ENCODE measurements at places on chromosomes 1 and 21. TPM values are rescaled to one million over a fixed set of nuclear protein-coding genes. Genes with fewer than 3 reads are reported as not detected.

GRCh38 chr1:25575191-25575590, 31.8 kb downstream of the LDLRAP1 start:
- DNase-seq, result no peak

- no peak for DNase-seq
These were observed 65.5 kb upstream of the AK4 start for GRCh38 chr1:65082346-65083040.

GRCh38 chr1:78227705-78228635, 182.2 kb downstream of the GIPC2 start:
- DNase-seq, result no peak

Gene UBXN10
- total RNA-seq, result 2.3 TPM

DNA sequence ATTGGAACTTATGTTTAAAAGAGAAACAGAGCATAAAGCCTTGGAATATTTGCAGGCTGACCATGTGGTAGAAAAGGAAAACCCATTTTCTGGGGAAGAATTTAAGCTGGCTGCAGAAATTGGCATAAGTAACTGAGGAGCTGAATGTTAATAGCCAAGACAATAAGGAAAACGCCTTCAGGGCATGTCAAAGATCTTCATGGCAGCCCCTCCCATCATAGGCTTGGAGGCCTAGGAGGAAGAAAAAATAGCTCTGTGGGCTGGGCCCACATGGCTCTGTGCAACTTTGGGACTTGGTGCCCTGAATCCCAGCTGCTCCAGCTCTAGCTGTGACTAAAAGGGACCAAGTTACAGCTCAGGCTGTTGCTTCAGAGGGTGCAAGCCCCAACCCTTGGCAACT, 51.5 kb downstream of the CTH start:
- DNase-seq, result no peak

Gene RHBDL2
- total RNA-seq, result 0.17 TPM

DNA sequence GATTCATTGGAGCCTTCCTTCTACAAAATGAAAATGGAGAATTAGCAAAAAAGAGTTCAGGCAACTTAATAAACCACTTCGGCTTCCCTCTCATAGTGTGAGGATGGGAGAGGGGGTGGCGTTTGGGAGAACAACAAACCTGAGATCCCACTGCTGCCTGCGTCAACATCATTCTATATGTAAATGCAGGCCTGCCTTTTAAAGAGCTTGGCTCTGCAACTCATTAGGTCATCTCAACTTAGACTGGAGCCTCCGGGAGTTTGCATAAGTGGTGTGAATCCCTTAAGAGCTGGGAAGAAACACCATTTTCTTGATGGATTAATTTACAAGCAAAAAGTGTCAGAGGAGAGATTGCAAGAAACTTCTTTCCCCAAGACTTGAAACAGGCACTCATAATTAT, 127.6 kb upstream of the DAB1 start:
- no peak for DNase-seq

DNA sequence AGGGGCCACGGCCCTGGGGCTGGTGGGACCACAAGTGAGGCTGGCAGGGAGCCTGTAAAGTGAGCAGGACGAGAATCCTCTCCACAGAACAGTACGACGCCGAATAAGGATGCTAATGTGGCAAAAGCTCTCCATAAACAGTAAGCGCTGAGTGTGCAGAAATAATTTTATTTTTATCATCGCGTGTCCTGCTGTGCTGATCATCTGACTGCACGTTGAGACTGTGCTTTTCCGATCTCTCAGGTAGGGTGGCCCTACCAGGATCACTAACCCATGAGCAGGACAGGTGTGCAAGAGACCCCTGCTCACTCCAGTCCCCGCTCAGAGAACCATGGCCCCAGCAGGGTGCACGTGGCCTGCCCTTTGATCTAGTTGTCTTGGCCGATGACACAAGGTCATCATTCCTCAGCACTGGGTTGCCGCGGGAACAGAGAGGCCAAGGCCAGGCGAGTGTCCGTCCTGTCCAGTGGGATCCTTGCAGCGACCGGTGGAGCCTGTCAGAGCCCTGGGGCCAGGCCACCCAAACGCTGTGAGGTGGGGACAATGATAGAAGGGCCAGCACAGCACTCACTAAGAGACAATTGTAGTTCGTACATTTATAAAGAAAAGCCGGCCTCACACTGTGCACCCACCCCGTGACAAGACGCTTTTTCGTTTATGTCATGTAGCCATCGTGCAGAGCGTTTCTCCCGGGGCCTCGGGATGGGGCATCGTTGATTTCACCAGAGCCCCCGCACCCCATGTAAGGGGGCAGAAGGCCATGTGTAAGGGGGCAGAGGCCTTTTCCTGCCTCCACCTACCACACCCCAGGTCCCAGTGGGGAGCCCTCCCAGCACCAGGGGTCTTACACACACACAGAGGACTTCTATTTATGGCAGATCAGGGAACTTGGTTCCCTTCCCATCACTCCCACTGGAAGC, 52.7 kb upstream of the ADARB1 start:
- no peak for DNase-seq

Gene USP16
- total RNA-seq, result 21.8 TPM

- no peak for DNase-seq
These were observed 27.8 kb downstream of the TMPRSS2 start for GRCh38 chr21:41480086-41480690.

DNA sequence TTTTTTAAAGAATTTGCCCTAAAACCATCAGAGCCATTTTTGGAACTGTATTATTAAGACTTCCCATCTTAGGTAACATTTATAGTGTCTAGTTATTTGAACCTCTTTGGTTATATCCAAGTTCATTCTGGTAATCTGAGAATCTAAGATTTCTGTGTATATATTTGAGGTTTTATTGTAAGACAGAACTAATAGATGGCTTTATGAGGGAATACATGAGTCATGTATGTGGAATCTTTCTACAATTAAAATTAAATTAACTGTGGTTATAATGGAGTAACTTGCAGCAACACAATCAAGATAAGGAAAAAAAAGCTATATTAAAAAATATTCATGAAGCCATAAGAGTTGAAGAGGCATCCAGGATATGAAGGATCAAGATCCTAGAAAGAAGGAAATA, 92.1 kb downstream of the UBE2U start:
- DNase-seq, result no peak

DNA sequence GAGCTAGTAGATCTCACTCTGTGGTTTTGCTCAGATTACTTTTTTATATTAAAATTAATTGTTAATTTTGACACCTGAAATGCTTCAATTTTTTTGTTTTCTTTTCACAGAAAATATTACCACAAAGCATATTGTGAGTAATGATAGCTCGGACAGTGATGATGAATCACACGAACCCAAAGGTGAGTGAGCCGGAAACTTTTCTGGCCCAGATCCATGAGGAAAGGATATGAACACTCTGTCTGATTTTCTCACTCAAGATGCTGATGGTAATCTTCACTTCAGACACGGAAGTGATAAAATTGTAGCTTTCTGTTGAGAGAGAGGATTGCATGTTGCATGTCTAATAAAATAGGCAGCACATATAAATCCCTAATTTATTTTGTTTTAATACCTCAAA, 121.8 kb downstream of the PLA2G4A start:
- DNase-seq, result no peak

Gene FCER1A
- total RNA-seq, result 3.5 TPM

DNA sequence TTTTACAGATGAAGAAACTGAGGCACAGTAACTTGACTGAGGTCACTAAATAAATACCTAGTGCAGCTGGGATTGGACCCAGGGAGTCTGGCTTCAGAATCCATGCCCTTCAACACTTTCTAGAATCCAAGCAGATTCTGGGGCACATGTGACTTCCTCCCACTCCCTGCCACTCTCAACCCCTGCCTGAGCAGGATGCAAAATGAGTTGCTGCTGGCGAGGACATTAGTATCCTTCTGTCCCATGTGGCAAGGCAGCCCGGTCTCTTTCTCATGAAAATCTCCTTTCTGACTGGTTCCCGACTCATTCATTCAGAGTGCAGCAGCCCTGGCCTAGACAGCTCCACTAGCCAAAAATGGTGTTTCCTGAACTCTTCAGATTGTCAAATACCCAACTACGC, 28.4 kb downstream of the TNNT2 start:
- no peak for DNase-seq

DNA sequence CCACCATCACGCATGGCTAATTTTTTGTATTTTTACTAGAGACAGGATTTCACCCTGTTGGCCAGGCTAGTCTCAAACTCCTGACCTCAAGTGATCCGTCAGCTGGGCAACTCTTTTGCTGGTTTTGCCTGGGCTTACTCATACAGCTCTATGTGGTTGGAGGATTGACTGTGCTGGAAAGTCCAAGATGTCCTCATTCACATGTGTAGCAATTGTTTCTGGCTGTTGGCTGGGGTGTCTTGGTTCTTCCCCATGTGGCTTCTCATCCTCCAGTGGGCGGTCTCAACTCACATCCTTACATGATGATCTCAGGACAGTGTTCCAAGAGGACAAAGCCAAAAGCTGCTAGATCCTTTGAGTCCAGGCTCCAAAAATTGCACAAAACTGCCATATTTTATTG, 53.3 kb downstream of the TEX35 start:
- no peak for DNase-seq

DNA sequence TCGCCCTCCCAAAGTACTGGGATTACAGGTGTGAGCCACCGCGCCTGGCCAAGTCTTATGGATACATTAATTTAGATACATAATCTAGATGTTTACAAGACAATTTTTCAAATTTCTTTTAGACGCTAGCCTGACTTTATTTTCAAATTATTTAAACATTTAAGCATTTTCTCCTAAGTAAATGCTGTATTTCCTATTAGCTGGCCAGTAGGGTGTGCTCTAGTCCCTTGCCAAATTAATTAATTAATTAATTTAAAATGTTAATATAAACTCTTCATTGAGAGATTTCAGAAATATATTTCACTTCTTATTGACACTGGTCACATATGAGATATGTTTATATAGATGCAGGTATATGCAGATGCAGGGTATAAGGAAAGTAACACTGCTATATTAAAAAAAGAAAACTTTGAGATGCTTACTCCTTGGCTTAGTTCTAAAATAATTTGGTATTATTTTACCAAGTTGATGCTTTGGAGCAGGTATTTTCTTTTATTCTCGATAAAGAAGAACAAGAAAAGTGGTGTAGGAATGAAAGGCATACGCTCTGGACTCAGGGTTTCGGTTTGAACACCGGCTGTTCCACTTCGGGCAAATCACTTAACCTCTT, 5.2 kb upstream of the ERRFI1 start:
- no peak for DNase-seq

GRCh38 chr1:63000508-63000907, 216.6 kb downstream of the ATG4C start:
- DNase-seq, result no peak

Gene KCNJ9
- total RNA-seq, result not detected

GRCh38 chr1:223711173-223711572, 1.2 kb upstream of the CAPN2 start:
- DNase-seq, result no peak

DNA sequence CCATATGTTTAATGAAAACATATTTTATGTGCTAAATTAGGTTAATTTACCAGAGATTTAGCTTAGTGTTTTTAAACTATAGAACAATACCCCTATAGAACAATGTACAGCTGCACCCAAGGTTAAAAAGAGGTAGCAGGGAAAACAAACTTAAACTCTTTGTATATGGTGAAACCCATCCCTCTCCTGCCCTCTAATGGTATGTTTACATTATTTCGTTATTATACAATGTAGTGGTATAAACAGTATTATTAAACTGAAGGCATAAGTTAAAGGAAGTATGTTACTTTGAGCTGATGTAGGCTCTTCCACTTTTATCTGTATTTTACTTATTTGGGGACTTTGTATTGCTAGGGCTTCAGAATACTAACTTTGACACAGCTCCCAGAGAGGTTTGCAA, 16.7 kb upstream of the ZYG11A start:
- DNase-seq, result no peak

DNA sequence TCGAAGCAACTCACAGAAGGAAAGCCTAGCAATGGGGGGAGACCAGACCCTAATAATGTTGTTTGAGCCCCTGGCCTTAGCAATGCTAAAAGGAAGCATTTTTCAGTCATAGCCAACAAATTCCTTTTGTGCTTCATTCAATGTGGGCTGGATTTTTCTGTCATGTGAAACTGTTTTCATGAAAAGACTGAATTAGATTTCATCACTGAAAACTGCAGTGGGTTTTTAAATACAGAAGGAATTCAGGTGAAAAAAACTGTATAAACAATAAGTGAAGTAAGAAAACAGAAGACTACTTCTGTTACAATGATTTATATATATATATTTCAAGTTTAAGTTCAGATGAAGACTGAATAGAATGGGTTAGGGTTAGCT, 204.8 kb downstream of the SMYD3 start:
- no peak for DNase-seq

Gene MROH9
- not detected for total RNA-seq

DNA sequence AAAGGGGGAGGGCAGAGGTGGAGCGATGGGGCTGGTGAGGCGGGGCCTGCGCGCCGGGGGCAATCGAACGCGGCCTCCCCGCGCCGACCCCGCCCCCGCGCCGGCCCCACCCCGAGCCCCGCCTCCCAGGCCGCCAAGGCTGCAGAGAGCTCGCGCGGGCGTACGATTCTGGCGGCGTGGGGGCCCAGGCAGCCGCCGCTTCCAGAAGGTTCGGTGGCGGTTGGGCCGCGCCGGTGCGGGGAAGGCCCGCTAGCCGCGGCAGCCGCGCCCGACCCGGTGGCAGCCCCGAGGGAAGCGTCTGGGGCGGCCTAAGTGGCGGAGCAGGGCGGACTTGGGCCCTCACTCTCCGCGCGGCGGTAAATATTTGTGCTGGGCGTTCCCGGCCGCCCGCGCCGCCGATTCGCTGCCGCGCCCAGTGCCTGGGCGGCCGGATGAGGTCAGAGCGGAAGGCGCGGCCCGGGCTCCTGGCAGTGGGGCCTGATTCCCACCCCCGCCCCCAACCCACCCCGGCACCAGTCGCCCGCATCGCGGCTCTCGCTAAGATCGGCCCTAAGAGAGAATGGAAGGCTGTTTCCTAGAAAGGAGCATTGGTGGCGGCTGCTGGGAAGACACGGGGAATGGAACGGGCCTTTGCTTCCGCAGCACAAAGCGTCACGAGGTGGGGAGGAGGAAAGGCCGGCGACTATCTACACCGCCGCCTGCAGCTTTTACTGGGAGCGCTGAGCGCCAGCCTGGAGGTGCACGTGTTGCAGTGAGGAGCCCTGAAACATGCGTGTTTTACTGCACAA, at the start of gene ACOT7:
TSS of gene ACOT7 (minus strand) at position 368 of the 788 bp plus-strand sequence. CDS start 368 bp downstream, outside the sequence.
- peak; percentile 93 for DNase-seq

- DNase-seq, result no peak
These were observed 2.5 kb downstream of the IL24 start for GRCh38 chr1:206899717-206900116.

Gene NUCKS1
- 48.9 TPM for total RNA-seq

Gene TEX50
- total RNA-seq, result not detected

Measured in liver (tissue), 10 donors.